ENCODE measurements at places on chromosomes 3 and 15.

DNA sequence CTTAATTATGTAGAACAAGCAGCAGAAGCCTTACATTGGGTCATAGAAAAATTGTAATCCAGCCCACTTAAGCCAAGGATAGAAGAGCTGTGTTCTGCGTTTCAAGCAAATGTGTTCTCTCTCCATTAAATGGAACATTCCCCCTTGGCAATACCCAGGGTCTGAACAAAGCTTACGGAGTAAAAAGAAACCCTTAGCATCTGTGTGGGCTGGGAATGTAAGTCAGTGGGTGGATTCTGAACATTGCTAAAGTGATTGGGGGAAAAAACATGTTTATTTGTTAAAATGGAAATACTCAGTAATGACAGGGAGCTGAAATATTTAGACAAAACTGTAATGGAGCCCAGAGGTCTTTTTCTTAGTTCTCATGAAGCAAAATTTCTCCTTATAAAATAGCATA lies 147.4 kb downstream of the DUT start:
- peak; percentile 5 for DNase-seq

- DNase-seq: no peak
These were observed 1015.5 kb downstream of the PLOD2 start for GRCh38 chr3:145145461-145145860.

- no peak for DNase-seq
These were observed 38.0 kb downstream of the SMAD3 start for GRCh38 chr15:67103432-67103831.

DNA sequence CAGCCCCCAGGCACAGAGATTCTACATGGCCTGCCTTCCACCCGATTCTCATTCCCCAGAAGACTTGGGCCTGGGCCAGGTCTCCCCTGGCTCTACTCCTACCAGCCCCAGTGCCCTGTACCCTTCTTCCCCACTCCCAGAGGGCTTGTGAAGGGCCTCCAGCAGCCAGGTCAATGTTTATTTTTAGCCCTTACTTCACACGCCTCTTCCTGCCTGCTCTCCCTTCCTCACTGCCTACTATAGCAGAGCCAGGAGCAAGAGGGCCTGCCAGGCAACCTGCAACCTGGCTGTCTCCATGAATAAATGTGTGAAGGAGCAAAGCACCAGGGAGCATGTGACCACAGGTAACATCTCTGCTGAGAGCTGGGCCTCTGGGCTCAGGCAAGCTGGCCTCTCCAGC lies 26.4 kb upstream of the APEH start:
- DNase-seq: no peak

GRCh38 chr15:89772932-89773583 lies 3.1 kb upstream of the MESP2 start:
- no peak for DNase-seq

GRCh38 chr15:70266412-70267121 lies 168.8 kb upstream of the TLE3 start:
- DNase-seq: no peak

DNA sequence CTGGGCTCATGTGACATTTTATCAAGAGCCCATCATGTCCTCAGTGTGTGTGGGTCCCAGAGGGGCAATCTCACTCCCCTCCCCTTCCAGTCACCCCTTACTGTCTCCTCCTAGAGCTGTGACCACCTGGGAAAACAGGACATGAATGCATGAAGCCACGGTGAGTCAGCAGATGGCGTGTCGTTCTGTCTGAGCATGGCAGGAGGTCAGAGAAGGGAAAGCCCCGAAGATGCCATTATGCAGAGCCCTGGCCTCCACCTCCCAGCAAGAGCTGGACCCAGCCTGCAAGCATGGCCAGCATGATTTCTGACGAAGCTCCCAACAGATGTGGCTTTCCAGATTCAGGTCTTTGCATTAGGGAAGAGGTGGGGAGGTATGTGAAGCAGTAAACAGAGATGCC lies 118.5 kb downstream of the TLE3 start:
- no peak for DNase-seq
